Activated CD8-positive, alpha-beta memory T cell treated with anti-CD3 and anti-CD28 coated beads for 1 hour (primary cell): ENCODE measurements at places on chromosomes 6 and 20.

- no peak for DNase-seq
These were observed 53.0 kb upstream of the ANKEF1 start for GRCh38 chr20:9981829-9982228.

- no peak for DNase-seq
These were observed 279.0 kb downstream of the FOXA2 start for GRCh38 chr20:22305381-22305780.

GRCh38 chr6:35136185-35136584 is 5.0 kb downstream of the TCP11 start:
- DNase-seq: no peak

GRCh38 chr6:158047127-158047518 is 65.5 kb downstream of the SYNJ2 start:
- peak; percentile 30 for DNase-seq

DNA sequence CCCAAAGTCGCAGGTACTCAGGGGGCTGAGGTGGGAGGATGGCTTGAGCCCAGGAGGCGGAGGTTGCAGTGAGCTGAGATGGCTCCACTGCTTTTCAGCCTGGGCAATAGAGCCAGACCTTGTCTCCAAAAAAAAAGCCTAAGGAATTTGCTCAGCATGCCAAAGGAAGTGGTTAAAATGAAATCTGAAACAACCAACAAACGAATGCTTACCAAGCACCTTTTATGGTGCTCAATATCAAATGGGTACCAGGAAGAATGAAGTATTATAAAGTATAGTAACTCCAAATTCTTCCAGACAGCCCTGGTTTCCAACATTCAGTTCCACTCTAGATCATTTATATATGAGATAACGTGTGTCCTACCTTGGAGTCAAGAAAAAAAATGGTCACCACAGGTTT is 14.0 kb downstream of the GMDS start:
- DNase-seq: no peak

DNA sequence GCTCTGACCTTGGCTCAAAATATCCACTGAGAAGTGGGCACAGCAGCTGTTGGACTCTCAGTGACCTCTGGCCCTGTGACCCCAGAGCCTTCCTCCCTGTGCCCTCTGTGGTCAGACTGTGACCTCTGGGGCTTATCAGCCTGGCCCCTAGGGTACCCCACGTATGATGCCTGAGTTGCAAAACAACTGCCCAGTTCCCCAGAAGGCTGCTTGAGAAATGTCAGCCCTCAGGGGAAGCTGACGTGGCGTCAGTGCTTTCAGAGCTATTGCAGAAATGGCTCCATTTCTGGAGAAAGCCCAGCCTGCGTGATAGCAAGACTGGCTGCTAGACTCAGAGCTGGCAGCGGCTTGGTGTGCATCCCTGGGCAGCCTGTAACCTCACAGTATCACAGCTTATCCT is 31.5 kb upstream of the TGM2 start:
- DNase-seq: no peak

DNA sequence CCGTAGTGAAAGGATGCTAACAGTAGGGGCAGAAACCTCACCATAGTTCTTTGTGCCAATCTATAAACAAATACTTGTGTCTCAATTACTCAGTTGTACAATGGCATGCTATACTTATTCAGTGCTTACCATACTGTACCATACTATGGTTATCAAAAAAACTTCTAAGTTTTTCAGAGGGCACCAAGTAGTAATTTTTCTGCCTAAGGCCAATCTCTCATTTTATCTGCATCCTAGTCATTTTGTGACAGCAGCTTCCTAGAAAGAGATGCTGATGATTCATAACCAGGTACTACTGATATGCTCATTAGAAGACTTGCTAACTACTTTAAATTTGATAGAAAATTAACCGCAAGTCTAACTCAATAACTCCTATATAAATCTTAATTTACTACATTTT is 42.9 kb downstream of the TMEM244 start:
- DNase-seq: no peak

DNA sequence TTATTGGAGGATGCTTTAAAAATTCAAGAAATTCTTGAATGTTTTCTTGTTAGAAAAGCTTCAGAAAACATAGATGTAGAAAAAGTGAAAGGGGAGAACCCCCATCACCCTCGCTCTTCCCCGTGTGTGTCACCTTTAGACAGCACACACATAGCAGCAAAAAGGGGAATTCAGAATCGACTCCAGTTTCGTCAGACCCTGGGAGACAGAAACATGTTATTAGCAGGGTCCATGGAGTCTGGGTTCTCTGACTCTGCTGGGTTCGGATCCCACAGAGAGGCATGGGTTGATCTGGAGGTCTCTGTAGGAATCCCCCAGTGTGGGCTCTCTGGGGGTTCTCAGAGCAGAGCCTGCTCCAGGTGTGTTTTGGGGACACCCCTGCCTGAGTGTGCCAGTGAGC is 43.7 kb downstream of the ARHGAP40 start:
- DNase-seq: no peak

GRCh38 chr6:41332241-41332640 is 3.2 kb upstream of the NCR2 start:
- no peak for DNase-seq

GRCh38 chr20:18666803-18667415 is 79.1 kb downstream of the DTD1 start:
- no peak for DNase-seq

DNA sequence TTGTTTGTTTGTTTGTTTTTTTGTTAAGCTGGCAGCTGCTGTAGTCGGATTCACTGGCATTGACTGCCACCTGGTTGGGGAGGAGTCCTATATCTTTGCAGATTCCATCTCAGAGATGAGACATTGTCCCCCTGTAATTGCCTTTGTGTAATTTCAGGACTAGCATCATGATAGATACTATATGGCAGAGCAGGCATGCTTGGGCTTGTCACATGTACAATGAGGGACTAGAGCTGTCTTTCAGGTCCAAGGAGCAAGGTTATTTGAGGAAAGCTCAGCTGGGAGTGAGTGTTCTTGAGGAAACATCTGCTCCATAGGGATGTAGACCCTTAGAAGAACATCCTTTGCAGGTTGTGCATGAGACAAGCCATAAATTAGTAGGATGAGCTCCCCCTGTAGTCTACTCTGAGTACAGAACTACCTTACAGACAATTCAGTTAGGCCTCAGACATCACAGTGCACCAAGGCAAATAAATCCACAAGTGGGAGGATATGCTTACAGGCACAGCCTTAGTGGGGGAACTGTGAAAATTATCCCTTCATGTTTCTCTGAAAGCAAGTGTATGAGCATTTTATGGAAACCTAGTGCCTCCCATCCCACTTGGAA is 62.1 kb downstream of the BMP2 start:
- DNase-seq: no peak

DNA sequence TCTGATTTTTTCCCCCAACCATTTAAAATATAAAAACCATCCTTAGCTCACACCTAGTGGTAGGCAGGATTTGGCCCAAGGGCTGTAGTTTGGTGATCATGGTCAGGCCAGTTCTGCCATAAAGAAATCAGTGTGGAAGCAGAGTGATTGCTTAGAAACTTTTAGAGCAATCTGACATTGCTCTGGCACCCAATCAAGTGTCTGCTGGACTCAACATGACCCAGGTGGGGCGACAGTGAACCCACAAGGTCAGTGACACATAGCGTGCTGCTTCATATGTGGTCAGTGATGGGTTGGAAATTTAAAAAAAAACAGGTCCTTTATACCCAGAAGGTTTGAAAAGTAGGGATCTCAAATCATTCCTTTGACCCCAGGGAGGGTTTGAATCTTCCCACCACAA is 107.9 kb downstream of the BANF2 start:
- DNase-seq: no peak

DNA sequence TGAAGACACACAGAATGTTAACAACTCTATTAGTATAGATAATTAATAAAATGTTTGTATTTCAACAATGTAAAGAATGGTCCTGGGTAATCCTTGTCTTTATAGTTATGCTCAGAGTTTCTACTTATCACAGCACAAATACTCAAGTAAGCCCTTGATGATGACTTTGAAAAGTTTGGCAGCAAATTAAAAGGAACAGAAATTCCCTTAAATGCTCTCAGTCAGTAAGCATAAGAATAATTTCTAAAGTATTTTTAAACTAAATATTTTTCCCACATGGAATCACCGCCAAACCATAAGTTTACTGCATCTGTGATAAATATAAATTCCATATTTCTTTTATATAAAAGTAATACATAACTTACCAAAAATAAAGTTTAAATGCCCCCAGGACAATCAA is 96.1 kb downstream of the COL12A1 start:
- no peak for DNase-seq

GRCh38 chr6:24672620-24673182 is 5.8 kb downstream of the ACOT13 start:
- no peak for DNase-seq

DNA sequence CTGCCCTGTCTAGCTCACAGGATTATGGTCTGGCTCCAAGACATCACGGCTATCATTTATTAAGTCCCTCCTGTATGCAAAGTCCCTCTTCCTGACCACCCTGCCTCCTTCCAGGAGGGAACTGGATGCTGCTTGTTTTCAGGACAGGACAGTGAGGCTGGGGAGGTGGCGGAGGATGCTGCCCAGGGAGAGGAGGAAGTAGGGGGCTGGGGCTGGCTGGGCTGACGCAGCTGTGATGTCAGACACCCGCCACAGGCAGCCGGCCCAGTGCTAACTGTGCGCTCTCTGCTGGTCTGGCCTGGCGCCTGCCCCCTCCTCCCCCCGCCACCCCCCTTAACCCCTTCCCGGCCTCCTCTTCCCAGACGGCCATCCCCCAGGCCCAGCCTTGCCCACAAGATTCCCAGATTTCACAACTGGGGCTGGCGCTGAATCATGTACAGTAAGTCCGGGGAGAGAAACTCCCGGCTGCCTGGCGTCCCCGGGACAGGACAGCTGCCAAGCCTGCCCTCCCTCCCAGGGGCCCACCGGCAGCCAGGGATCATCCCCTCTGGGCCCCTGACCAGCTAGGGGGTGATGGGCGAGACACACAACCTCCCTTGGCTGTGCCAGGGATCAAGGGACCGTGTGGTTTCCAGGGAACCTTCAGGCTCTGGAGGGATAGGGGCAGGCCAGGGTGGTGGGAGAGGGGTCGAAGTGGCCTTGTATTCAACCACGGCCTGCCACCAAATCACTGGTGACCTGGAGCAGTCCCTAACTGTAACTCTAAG is 118.1 kb downstream of the CEBPB start:
- no peak for DNase-seq

- no peak for DNase-seq
These were observed 20.9 kb upstream of the KLHL31 start for GRCh38 chr6:53686355-53686940.

- DNase-seq: no peak
These were observed 113.4 kb downstream of the ELOVL4 start for GRCh38 chr6:79833964-79834284.

DNA sequence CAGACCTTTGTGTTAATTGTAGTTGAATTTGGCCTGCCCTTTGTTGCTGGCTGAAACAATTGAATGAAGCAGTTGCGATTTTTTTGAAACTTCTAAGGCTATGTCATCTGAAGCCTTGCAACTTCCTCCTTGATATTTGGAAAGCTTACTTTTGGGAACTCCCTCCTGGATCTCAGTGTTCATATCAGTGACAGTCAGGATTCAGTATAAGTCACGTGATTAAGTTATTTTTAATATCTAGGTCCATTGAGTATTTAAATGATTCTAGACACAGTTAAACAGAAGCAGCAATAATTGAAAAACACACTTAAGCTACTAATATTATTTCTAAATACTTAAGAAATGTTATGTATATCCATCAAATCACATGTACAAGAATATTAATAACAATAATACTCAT is 951.3 kb downstream of the GRIK2 start:
- DNase-seq: no peak

GRCh38 chr6:134534708-134535149 is 216.8 kb upstream of the SGK1 start:
- no peak for DNase-seq

DNA sequence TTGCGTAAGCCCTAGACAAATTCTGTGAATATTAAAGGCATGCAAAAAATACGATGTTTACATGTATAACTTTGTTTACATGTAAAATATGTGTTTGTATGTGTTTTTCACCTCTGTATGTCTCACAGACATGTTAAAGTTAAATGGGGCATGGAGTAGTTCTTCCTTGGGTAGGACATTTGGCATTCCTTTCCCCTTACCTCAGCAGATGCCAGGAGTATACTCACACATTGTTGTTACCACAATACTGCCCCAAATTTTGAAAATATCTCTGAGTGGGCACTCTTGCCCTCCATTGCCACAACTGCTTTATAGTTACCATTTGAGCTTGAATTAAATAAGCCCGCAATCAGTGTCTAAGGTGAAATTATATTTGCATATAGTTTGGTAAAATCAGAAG is 147.5 kb downstream of the MYO6 start:
- no peak for DNase-seq

GRCh38 chr20:51591871-51592270 is 49.4 kb upstream of the NFATC2 start:
- DNase-seq: no peak

DNA sequence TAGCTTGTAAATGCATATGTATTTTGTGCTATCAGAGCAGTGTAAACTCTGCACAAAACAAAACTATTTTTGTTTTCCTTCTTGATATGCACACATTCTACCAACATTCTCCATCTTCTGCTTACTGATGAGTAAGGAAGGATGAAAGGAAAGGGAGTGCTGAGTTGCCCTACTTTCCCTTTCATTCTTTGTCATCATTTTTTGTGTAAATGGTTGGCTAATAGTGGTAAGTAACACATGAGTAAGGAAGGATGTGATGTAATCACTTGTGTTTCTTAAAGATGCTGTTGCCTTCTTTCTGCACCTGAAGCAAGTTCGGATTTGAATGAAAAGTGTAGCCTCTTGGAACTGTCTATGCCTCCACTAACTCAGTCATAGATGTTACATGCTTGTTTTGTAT is 4.6 kb upstream of the REV3L start:
- no peak for DNase-seq

GRCh38 chr20:46951405-46951804 is 56.8 kb downstream of the EYA2 start:
- no peak for DNase-seq

DNA sequence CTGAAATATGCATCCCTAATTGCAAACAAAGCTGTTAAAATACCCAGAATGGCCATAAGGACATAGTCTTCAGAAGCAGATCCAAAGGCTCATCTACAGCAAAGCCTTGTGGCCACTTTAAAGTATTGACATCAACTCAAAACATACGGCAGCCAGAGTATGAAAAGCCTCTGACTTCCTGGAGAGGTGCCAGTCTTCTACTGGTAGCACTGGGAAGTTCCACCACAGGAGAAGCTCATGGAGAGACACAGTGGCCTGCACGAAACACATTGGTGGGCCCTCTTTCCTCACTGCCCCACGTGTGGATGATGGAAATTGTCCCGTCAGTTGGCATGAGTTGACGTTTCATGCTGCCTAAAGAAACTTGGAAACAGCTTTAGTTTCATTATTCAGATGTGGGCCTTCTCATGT is 202.6 kb upstream of the HEY2 start:
- no peak for DNase-seq

- no peak for DNase-seq
These were observed 11.2 kb upstream of the C20orf144 start for GRCh38 chr20:33650753-33651561.
